ENCODE measurements at places on chromosomes 3 and 15.
A peak's percentile ranks its signal among the peaks of the same experiment; 100 is the strongest.

GRCh38 chr3:102480139-102480538 lies 45.3 kb downstream of the ZPLD1 start:
- no peak for DNase-seq

- no peak for DNase-seq
Observed at GRCh38 chr15:60222404-60222803, 175.4 kb downstream of the ANXA2 start.

GRCh38 chr15:93036951-93037819 lies 51.8 kb downstream of the RGMA start:
- no peak for DNase-seq

DNA sequence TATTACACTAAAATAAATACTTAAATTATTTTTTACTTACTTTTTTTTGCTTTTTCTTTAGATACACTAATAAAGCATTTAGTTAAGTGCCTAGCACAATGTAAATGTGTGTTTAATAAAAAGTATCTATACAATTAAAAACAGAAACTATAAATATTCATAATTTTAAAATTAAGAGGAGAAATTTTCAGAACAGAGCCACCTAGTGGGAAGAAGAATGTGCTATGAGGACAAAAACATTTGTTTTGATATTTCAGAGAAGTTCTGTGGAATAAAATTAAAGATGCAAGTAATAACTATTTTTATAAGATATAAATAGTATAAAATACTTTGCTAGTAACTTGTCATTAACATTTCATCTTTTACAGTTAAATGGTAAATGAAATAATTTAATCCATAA lies 33.6 kb upstream of the PLSCR5 start:
- DNase-seq: no peak

DNA sequence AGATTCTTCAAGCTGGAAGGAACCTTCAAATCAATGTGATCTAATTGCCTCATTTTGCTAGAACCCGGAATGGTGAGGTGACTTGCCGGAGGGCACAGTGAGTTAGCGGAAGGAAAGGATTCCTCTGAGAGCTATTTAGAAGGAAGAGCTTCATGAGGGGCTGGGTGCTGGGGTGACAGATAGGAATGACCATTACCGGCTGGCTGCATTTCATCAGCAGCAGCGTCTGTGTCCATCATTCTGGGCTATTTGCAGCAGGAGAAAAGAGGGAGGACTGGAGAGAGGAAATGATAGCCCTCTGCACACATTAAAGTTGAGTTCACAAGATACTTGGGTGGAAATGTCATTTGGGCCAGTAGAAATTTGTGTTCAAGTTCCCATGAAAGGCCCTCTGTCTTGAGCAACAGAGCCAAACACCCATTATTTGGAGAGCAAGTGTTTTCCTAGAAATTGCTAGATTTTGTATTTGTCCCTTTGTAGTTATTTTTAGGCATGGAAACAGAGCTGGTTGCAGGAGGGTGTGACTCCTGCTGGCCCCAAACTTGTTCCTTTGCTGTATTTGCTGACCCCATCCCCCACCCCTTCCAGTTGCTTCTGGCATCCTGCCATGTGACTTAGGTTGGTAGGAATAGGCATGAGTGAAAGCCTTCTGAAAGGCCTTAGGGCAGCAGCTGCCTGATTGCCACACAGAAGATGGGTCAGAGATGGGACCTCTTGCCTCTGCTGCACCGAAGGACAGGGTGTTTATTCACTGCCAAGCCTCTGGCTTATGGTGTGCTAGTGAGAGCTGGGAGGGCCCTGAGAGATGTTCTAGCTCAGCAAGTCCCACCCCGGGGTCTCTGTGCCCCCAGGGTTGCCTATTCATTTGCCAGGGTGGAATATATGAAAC lies 87.5 kb upstream of the PLXNA1 start:
- no peak for DNase-seq

GRCh38 chr3:175184392-175184791 lies 325.3 kb downstream of the NAALADL2 start:
- DNase-seq: no peak

DNA sequence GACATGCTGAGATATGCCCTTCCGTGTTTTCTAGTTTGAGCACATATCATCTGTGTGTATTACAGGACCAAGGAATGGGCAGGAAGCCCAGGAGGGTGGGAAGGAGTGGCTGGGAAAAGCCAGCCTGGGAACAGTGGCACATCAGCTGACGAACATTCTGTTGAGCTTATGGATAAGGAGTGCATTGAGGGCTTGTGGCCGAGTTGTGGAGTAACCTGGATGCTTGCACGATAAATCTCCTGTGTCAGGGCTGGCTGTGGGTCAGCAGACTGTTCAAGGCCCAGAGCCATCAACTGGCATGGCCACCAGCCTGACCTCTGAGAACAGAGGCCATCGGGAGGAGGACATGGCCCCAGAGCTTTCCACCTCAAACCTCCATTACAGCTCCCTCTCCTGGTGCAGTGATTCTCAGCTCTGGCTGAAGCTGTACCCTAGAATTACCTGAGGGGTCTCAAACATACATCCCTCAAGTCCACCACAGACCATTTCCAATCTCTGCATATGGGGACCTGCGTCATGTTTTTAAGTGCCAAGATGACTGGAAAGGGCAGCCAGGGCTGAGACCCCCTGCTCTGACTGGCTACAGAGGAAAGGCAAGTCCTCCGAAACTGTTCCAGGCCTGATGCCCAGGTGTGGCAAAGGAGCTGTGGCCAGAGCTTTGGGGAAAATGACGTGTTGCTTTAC lies 4.8 kb upstream of the VILL start:
- DNase-seq: no peak

- no peak for DNase-seq
Observed at GRCh38 chr15:50613600-50613999, 67.1 kb upstream of the USP50 start.

- DNase-seq: no peak
Observed at GRCh38 chr3:170196833-170197232, 15.3 kb upstream of the PHC3 start.

DNA sequence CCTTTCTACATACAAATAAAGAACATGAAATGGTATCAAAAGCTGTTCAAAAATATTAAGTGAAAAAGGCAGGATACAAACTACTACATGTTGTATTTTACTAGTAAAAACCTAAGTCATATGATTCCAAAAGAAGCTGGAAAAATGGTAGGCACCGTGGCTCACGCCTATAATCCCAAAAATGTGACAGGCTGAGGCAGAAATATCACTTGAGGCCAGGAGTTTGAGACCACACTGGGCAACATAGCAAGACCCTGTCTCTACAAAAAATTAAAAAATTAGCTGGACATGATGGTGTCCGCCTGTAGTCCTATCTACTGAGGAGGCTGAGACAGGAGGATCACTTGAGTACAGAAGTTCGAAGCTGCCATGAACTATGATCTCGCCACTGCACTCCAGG lies 1.7 kb downstream of the EMC7 start:
- no peak for DNase-seq

DNA sequence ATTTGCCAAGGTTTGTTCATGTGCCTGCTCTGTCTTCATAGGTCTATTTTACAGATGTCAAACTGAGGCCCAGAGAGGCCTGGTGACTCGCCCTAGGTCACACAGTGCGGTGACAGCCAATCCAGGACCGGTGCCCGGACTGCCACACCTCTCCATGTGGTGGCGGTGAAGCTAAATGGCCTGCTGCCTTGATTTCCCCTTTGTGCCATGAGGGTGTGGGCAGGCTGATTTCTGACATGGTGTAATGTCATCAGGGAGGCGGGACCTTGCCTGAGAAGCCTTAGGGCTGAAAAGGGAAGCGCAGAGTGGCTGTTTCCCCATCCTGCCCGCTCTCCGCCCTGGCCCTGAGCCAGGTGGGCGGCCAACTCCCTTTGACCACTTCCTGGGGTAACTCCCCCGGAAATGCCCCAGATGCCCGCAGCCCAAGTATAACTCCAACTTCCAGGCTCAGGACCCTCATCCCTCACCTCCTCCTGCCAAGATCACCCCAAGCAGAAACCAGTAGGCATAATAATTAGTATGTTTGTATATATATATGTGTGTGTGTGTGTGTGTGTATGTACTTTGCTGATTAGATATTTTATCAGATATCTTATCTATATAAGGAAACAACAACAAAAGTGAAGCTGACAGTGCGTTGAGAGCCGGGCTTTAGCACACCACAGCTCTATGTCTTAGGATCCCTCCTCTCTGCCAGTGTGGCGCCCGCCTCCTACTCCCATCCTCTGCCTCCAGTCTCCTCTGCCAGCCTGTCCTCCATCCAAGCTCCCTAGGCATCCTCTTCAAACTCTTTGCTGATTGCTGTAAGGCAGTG lies 63.9 kb downstream of the IQSEC1 start:
- peak; percentile 50 for DNase-seq

- no peak for DNase-seq
Observed at GRCh38 chr3:27138005-27138404, 231.2 kb downstream of the NEK10 start.

DNA sequence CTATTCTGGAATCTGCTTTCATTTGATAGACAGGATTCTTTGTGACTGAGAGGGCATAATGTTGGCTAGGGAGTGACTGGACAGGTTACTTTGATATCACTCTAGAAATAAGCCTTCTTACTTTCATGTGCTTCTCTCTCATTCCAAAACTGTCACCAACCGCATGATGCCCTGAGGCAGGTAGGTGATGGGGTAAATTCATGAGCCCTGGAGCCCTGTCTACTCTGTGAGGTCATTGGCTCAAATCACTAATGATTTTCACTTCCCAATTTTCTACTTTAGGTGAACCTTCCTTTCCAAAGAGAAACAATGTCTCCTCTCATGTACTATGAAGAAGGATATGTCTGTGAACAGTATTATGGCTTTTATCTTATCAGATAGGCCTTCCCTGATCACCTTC lies 596.7 kb downstream of the TUSC7 start:
- no peak for DNase-seq

DNA sequence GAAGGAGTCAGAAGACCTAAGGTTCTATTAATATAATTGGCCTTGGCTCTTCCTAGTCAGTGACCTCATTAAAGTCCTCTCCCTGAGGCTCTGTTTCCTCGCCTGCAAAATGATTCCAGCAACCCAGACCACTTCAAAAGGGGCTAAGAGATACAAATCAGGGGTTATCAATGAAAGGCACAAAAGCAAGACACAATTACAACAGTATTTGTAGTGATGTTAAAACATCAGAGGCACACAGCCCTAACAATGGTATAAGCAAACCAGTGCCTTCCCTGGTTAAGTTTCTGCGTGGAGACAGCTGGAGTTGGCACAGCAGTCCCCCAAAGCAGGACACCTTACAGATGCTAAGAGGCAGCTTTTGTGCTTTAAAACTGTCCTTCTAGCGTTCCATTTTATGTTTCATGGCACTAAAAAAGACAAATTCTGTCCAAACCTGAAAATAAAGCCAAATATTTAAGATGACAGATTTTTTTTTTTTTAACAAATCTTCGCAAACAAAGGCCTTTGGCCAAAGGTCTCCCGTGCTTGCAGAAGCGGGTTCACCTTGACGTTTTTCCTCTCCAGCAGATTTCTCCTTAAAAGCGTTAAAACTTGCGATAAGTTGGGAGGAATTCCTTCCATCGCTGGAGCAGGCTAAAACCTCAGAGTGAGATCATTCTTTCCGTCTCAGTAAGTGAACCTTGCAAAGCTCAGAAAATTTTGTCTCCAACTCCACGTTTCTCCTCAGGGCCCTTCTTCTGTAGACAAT lies 999 bp downstream of the ZNF280D start:
- no peak for DNase-seq

GRCh38 chr15:63295341-63295740 lies 17.9 kb downstream of the APH1B start:
- DNase-seq: no peak

DNA sequence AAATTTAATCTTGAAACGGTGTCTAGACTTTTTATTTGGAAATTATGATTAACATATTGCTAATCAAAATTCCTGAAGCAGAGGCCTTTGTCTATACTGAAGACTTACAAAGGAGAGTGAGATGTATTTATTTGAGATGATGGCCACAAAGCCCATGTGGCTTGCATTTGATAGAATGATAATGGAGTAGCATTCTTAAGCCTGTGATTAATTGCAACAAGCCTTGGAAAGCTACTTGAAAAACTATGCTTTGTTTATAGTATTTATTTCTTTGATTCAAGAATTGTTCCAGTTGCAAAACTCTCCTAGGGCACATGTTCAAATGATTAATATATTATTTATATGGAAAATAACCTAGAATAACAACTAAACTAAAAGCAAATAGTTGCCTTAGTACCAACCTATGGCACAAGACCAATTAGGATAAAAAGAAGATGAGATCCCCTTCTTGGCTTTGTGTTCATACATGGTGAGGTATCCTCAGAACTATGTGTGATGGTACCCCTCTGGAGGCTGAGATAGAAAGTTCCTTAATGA lies 244.1 kb upstream of the TBL1XR1 start:
- DNase-seq: no peak

DNA sequence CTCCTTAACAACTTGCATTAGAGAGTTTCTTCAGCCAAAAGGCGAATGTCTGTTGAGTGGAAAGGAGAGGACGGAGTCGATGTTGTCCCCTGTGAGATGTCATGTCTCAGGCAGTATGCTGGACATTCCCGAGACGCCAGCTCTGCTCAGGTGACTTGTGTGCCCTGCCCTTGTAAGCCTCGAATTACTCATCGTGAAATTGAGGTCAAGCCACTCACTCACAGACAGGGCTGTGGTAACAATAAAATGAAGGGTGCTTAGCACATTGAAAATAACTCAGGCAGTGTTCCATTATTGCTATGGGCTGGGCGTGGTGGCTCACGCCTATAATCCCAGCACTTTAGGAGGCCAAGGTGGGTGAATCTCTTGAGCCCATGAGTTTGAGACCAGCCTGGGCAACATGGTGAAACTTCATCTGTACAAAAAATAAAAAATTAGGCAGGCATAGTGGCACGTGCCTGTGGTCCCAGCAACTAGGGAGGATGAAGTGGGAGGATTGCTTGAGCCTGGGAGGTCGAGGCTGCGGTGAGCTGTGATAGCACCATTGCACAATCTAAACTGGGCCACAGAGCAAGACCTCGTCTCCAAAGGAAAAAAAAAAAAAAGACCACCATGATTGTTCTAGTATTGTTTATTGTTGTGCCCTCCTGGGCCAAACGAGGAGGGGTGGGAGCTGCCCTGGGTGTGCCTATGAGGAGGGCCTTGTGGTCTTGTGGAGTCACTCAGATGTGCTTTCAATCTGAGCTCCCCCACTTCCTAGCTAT lies 214.4 kb downstream of the THSD4 start:
- DNase-seq: no peak

DNA sequence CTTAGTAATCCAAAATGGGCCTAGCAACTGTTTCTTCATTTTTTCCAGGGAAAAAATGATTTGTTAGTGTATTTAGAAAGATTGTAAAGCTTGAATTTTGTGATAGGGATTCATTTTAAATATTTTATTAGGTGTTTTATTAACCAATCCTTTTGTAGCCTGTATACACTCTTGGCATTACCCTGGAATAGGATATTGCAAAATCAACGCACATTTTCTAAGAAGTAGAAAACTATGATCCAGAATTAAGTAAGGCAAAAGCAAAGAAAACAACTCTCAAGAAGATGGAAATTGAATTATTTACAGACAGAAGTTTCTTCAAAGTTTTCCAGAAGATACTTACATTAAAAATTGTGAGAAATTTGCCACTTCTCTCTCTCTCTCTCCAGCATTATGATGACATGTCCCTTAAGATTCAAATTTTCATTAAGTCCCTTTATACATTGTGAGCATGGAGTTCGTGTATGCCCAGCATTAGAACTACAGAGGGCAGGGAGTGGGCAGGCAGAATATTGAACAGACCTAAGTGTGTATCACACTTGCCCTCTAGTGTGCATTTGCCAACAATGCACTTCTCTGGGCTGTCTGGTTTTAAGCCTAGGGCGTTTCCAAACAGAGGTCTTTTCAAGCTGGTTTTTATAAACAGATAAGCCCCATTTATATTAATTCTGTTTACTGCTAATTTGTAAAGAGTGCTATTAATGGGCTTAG lies 28.5 kb upstream of the CMSS1 start:
- no peak for DNase-seq

Measured in stimulated activated CD4-positive, alpha-beta T cell treated with anti-CD3 and anti-CD28 coated beads, Interleukin-1b, Interleukin-23, amount 100 ng/mL, for 48 hours (primary cell).